ENCODE measurements at places on chromosomes 3 and 15. TPM values are rescaled to one million over a fixed set of nuclear protein-coding genes. Genes with fewer than 3 reads are reported as not detected.

DNA sequence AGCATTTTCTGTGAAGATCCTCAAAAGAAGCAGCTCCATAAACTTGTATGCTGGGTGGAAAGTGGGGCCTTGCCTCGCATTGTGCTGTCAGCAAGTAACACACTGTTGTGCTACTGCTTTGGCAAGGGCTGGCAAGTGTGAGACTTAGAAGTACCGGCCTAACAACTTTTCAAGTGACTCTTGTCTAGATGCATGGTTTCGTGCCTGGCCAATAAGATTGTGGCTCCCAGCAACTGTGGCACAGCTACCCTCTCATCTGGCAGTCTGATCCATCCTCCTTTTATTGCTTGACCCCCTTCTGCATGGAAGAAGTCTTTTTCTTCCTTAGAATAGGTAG lies 79.4 kb upstream of the VEPH1 start:
- no peak for DNase-seq

GRCh38 chr3:38581774-38582173 lies 67.7 kb downstream of the SCN5A start:
- no peak for DNase-seq

- no peak for DNase-seq
These were observed 43.6 kb downstream of the TBC1D2B start for GRCh38 chr15:78033864-78034263.

GRCh38 chr3:18114894-18115293 lies 310.2 kb downstream of the SATB1 start:
- no peak for DNase-seq

GRCh38 chr3:128804017-128804810 lies 75.2 kb upstream of the ACAD9 start:
- DNase-seq: no peak

- peak; percentile 93 for DNase-seq
These were observed 53.9 kb downstream of the RLBP1 start for GRCh38 chr15:89167267-89168176.

GRCh38 chr15:66854012-66854965 lies 152.3 kb downstream of the SMAD6 start:
- no peak for DNase-seq

The C3orf85 gene
- total RNA-seq: not detected

The MEX3B gene
- 0.58 TPM for total RNA-seq

The COMMD4 gene
- 116 TPM for total RNA-seq
